ENCODE measurements at places on chromosomes 5 and 9.

GRCh38 chr9:90838581-90839154, 37.0 kb downstream of the SYK start:
- no peak for DNase-seq

DNA sequence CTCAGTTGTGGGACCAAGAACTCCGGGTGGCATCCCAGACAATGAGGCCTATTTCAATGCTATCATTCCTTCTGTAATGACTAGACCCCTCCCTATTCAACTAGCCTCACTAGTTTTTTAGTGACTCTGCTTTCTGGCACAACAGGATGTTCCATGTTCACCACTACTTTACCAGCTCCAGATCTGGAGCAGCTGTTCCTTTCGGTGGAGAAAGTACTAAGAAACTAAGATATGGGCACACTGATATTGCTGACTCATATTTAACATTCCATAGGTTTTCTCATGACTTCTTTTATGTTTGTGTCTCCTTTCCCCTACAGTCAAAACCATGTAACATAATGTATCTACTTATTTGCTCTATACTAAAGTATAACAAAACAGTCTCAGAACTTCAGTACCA, 24.1 kb downstream of the IL33 start:
- no peak for DNase-seq

- DNase-seq: no peak
Observed at GRCh38 chr5:149646564-149646963, 65.3 kb downstream of the ARHGEF37 start.

- DNase-seq: no peak
Observed at GRCh38 chr9:10525972-10526371, 86.8 kb downstream of the PTPRD start.

GRCh38 chr9:83067579-83067978, 4.6 kb upstream of the RASEF start:
- no peak for DNase-seq

GRCh38 chr5:177437623-177438022, 9.0 kb upstream of the PRR7 start:
- DNase-seq: no peak

DNA sequence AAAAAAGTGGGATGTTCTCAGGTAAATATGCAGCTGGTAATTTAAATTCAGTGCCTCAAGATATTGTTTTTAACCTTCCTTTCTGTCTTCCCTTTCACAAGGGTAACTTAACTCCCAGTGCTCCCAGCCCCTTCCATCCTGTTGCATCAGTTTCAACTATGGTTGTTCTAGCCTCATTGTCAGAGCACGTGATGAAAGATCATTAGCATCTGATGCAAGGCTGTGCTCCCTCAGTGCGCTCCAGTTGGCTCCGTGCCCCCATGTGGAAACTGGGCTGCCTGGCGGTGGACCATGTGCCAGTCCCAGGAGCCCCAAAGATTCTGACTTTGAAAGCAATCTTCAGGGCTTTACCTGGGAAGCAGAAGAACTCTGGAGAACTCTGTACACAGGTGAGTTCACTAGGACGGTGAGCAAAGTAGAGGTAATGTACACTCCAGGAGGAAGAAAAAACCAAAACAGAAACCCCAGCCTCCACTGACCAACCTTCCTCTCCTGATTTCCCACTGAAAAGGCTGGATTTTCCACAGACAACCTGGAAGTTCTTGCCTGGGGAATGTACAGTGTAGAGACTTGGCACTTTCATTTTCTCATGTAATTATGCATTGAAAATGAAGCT, 96.9 kb downstream of the SLC1A3 start:
- DNase-seq: no peak

DNA sequence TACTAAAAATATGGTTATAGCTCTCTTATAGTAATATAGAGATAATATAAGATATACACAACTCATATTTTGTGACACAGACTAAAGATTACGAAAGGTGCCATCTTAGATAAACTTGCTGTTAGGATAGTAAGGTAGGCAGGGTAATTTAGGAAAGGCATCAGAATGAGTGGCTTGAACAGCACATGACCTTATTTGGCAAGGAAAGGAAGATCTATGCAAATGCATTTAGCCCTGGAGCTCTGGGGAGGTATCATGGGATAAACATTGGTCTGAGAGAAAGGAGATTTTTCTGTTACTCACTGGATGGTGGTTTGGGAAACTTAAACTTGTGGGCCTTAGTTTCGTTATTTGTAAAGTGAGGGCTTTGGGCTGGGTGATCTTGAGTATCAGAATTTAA, 65.8 kb downstream of the KCTD16 start:
- DNase-seq: no peak

DNA sequence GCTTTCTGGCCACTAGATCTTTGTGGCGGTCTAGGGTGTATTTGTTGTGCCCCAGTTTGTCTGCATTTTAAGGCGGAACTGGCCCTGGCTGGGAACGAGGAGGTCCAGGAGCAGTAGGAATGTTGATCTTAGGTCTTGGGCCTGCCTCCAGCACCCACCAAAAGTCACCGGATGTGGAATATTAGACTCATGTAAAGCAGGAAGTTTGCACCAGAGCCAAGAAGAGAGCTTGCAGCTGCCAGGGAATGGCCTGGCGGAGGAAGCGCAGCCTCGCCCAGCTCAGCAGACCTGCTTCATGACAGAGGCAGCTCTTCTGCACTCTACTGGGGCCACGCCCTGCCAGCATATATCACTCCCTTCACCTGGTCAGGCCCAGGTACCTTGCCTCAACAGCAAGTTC, 3.3 kb downstream of the GPX3 start:
- no peak for DNase-seq

GRCh38 chr5:2691530-2691929, 59.9 kb downstream of the IRX2 start:
- no peak for DNase-seq

DNA sequence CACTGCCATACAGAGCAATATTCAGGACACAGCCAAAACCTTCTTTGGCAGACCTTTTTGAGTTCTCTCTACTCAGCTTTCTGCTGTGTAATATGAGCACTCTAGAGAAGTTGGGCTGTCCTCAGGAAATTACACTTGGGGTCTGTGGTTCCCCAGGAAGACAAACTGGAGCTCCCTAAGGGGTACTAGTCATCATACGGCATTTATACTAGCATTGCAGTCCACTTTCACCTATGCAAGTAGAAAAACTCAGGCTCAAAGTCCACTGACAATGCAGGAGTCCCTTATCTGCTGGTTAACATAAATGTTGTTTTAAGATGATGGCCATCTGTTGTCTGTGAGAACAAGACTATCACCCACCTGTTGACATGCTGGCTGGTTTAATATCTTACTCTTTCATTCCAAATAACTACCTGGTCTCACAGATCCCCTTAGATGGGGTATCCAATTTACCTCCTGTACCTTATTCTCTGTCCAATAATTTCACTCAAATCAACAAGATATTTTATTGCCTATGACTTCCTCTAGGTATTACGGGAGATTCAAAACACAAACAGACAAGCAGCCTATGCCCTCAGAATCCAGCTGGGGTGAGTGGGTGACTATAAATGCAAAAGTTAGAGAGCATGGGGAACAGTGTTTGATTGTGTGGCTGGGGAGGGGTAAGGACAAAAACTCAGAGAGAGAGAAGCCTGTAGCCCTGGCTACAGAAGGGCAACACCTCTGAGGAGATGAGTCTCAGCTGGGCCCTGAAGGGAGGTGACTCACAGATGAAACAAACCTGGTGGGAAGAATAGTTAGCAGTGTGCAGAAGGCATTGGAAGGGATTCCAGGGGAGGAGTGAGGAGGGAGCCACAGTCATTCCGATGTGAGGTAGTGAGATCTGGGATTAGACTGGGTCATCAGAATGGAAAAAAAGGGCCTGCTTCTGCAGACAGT, 10.2 kb downstream of the DOCK8 start:
- DNase-seq: no peak

DNA sequence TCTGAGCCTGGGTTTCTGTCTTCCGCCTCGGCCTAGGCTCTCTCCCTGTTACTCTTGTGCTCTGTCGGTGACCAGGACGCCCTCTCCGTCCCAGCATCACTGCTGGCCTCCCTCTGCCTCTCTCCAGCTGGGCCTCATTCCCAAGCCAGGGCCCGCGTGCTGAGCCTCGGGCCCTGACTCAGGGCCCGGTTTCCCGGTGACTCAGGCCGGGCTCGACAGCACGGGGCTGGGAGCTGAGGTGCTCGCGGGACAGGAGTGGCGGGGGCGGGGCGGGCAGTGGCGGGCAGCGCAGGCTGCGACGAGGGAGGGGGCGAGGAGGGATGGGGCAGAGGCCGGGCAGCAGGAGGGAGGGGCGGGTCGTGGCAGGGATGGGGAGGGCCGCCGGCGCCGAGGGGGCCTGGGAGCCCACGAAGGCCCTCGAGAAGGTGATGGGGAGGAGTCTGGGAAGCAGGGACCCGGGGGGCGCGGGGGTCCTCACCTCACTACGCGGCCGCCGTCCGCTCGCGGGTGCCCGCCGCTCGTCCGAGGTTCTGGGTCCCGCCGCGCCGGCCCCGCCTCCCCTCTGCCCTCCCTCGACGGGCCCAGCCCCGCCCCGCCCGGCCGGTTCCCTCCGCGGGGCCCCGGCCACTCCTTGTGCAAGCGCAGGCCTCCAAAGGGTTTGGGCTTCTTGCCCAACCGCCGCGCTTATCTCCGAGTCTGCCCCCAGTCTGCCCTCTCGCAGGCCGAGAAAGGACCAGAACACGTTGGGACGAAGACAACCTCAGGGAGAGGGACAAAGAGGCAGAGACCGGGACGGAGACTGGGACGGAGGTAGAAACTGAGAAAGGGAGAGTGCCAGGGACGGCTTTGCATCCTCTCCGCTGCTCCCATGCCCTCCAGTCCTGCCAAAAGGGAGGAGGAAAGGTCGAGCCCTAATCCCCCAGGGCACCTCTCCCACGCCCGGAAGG, at the start of gene ARAP3:
TSS of gene ARAP3 (minus strand) at position 536 of the 947 bp plus-strand sequence. CDS start 1,744 bp downstream, outside the sequence.
- DNase-seq: no peak

DNA sequence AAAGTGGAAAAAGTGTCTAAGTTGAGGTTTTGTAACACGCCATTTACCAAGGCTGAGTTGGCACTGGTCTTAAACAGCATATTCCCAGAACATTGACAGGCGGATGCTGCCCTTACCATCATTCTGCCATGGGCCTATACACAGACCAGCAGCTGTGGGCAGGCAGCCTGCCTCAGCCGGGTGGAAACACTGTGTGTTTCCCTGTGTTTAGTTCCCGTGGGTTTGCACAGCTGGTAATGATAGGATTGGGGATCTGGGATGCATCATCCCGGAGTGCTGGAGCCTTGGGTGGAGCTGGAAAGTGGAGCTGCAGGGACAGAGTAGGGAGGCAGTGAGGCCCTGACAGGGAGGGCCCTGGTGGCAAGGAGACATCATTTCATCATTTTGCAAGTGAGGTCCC, 5.5 kb upstream of the FGD3 start:
- DNase-seq: no peak

DNA sequence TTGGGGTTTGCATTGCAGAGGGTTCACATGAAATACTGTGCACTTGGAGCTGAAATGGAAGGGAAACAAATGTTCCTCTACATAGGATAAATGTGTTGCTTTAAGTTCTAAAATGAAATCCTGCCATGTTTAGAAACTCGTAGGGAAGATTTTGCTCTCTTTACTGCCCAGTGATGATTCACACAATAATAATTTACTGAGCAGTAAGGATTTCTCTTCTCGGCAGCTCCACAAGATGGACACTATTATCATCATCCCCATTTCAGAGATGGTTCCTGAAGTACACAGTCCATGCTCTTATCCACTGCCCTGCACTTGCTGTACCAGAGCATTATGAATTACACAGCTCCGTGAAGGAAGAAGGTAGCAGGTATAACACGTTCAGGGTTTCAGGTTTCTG, 4.1 kb downstream of the HACD4 start:
- no peak for DNase-seq

- DNase-seq: no peak
Observed at GRCh38 chr9:129500161-129500862, 120.6 kb downstream of the C9orf50 start.

DNA sequence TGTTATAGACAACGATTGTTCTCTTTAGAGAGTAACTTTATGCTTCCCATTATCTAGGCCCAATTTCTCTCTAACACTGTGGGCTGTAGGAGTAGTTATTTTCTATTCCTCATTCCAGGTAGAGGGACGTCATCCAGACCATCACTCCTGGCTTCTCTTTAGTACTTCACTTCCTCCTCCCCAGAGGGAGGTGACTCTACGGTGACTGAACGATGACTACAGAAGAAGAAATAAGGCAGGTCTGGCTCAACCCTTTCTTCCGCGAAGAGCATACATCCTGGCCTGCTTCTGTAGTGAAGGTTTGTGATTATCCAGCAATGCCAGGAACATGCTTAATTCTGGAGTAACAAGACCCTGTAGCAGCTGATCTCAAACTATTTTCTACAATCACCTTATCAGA, 50.8 kb downstream of the HMGCR start:
- DNase-seq: no peak

GRCh38 chr9:89839952-89840351, 235.1 kb downstream of the GADD45G start:
- no peak for DNase-seq

GRCh38 chr9:106334081-106334480, 528.9 kb upstream of the ZNF462 start:
- DNase-seq: no peak

DNA sequence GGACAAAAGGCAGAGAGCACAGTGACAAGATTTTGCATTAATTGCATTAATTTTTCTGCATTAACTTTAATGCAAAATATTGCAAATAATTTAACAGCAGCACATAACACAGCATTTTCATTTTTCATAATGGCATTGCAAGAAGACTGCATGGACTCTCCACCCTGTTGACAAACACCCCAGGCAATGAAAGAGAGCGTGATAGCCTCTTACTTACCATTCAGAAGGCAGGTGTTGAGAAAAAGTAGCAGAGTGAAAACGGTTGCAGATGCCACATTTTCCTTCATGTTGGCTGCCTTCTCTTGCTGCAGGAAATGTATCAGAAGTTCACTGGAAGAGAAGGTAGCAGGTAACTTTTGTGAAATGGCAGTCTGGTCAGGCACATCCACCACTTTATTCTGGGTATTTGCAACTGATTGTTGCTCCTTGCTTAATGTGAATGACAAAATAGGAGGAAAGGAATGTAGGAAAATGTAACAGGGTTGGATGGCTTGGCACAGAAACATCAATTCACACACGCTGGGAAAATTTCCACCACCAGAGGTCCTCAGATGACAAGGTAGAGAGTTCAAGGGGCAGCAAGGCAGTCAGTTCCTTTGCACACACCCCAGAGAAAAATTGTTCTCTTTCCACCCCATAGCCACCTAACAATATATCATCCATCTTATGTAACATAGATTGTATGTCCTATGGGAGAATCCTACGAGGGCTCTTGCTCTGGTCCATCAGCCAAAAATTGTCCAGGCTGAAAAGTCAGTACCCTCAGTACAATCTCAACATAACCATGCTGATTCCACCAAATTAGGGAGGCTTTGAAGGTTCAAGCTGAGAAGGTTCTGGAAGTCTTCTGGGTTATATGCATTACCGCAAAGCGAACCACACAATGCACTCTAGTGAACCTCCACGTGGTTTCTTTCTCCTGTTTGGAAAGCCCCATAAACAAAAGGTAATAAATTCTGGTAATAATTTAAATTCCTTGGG, 41.9 kb upstream of the AGXT2 start:
- peak; percentile 8 for DNase-seq

GRCh38 chr9:130183133-130183762, 11.0 kb downstream of the NCS1 start:
- no peak for DNase-seq

- DNase-seq: no peak
Observed at GRCh38 chr5:127744241-127744640, 41.0 kb downstream of the CCDC192 start.

- DNase-seq: no peak
Observed at GRCh38 chr5:74272831-74273451, 367.6 kb downstream of the ENC1 start.
